ENCODE measurements at places on chromosomes 2 and 18. TPM values are rescaled to one million over a fixed set of nuclear protein-coding genes. Genes with fewer than 3 reads are reported as not detected.

RNF144A gene
- total RNA-seq, result 6.2 TPM

ERICH2 gene
- total RNA-seq, result not detected

SEMA4F gene
- 13.7 TPM for total RNA-seq

STPG4 gene
- total RNA-seq, result not detected

SRBD1 gene
- 10.0 TPM for total RNA-seq

FMNL2 gene
- total RNA-seq, result 37.7 TPM

MYCN gene
- total RNA-seq, result not detected

SCN2A gene
- total RNA-seq, result not detected

CGREF1 gene
- total RNA-seq, result 7.9 TPM

GPD2 gene
- 40.6 TPM for total RNA-seq

HOXD13 gene
- total RNA-seq, result 0.24 TPM

C1QL2 gene
- total RNA-seq, result 0.14 TPM

LOXHD1 gene
- total RNA-seq, result not detected

MAL gene
- total RNA-seq, result not detected

SP140L gene
- total RNA-seq, result 4.1 TPM

ATP8B1 gene
- total RNA-seq, result 9.9 TPM

VWA3B gene
- total RNA-seq, result not detected

PAIP2B gene
- total RNA-seq, result 0.36 TPM

PSTPIP2 gene
- 0.28 TPM for total RNA-seq

TLX2 gene
- 0.30 TPM for total RNA-seq

RIT2 gene
- total RNA-seq, result not detected

HOXD8 gene
- total RNA-seq, result 5.9 TPM

Measured in A549 treated with DMSO at 1 μM for 4 hours (cell line).